ENCODE measurements at places on chromosomes 4 and X. TPM values are rescaled to one million over a fixed set of nuclear protein-coding genes. Genes with fewer than 3 reads are reported as not detected.

HCCS gene
- 25.5 TPM for total RNA-seq

GLOD5 gene
- not detected for total RNA-seq

TMPRSS11F gene
- not detected for total RNA-seq

DMP1 gene
- not detected for total RNA-seq

PHOX2B gene
- total RNA-seq, result not detected

PAGE1 gene
- total RNA-seq, result not detected

DNA sequence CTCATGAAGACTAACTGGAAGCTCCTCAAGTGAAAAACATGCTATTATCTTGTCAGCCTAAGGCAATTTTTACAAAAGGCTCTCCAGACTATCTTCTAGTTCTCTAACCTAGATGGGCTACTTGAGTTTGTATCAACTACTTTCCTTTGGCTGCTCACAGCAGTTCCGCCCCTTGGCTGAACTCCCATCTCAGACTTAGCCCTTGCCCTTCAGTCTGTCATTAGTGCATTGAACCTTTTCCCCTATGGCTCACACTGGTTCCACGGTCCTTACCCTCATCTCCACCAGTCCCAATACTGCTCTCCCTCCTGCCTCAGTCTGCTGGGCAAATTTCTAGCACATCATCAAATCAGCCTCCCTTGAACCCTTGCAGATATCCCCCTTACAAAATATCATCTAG, 362.3 kb downstream of the PPP1R2C start:
- no peaks in the 10 kb centered on the region for H3K36me3 ChIP-seq
- DNase-seq, result no peak
- H3K27me3 ChIP-seq, result no peaks in the 10 kb centered on the region
- H3K27ac ChIP-seq, result no peak overlapping the region

DNA sequence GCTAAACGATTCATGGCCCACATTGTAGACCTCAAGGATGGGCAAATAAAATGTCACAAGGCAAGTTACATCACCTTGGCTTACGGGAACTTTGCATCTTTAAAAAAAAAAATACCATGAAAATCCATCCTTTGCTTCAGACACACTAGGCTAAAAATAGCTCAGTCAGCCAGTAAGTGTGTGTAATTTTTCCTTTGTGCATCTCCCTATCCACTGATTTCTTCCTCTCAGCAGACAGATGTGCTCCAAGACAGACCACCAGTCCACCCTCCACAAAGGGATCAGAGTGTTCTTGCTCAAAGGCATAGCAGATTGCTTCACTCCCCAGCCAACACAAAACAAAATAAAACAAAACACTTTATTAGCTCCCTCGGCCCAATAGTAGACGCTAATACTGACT, 14.6 kb downstream of the LDB2 start:
- DNase-seq, result no peak
- H3K36me3 ChIP-seq, result no peaks in the 10 kb centered on the region
- peaks cover 10% of the 10 kb centered on the region for H3K4me1 ChIP-seq
- H3K4me3 ChIP-seq, result no peak overlapping the region

GRCh38 chr4:86967073-86967472, 32.3 kb downstream of the AFF1 start:
- no peaks in the 10 kb centered on the region for H3K4me1 ChIP-seq
- no peaks in the 10 kb centered on the region for H3K27me3 ChIP-seq
- H3K36me3 ChIP-seq, result no peaks in the 10 kb centered on the region
- DNase-seq, result no peak
- H3K4me3 ChIP-seq, result no peak overlapping the region

DNA sequence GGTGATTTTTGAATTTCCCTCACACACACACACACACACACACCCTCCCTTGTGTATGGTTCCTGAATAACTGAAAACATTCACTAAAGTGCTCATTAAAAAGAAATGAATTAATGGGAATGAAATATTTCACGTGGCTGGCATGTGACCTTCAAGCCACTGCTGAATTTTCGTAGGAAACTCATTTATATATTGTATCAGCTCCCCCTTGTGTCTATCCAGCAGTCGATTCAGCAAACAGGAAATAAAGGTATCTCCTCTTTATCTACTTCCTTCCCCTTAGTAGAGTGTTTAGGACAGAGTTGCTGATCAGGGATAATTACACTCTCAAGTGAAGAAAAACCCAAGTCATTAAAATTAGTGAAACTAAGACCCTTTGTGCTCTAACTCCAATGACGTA, 912.6 kb upstream of the LCORL start:
- H3K4me1 ChIP-seq, result peaks cover 13% of the 10 kb centered on the region
- H3K4me3 ChIP-seq, result no peak overlapping the region
- no peaks in the 10 kb centered on the region for H3K27me3 ChIP-seq
- H3K36me3 ChIP-seq, result no peaks in the 10 kb centered on the region
- DNase-seq, result no peak

DNA sequence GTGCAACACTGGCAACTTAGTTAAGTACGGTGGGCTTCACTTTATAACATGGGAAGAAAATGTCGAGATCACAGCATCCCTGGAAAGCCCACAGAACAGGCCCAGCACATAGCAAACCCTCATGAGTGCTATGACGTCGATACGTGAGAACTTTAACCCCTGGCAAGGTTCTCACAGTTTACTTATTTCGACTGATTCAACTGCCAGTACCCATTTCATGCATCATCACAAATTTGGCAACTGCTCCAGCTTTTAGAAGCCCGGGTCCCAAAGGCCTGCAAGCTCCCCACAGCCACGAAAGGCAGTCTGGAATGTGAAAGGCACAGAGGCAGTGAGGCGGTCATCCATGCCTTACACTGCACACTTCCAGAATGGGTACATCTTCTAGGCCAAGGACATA, 41.2 kb downstream of the RELL1 start:
- peaks cover 4% of the 10 kb centered on the region for H3K36me3 ChIP-seq
- peaks cover 9% of the 10 kb centered on the region for H3K4me1 ChIP-seq
- DNase-seq, result no peak
- H3K27ac ChIP-seq, result no peak overlapping the region
- no peak overlapping the region for H3K4me3 ChIP-seq

DNA sequence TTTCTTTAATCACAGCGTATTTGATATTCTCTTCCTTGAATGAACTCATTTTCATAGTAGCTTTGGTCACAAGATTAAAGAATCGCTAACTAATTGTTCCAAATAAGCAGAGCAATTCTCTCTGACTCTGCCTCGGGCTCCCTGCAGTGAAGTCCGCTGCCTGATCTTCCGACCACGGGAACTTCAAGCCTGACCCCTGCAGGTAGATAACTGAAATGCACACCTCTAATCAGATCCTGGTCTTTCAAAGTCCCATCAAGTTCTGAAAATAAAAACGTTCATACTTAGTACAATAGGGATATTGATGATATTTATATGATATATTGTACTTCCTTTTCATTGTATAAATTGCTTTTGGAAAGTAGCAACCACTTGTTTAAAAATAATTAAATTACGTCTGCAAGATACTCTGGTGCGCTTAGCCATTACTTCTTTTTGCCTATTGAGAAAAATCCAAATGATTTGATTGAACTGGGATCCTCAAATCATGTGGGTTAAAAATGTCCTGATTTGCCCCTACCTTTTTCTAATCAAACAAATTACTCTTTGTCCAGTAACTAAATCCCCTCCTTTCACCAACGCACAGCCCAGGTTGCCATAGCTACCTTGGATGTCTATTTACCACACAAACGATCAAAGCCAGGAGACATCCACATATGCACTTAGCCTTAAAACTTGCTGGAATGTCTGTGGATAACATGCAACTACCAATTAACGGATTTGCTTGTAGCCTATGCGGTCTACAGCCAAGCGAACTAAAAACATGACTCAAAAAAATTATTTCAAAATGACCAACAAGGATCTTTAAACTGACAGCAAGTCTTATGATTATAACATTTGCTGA, 4.2 kb downstream of the MID1 start:
- peak overlapping the region; percentile 48 for H3K4me3 ChIP-seq
- H3K4me1 ChIP-seq, result peaks cover 48% of the 10 kb centered on the region
- H3K27me3 ChIP-seq, result no peaks in the 10 kb centered on the region

DNA sequence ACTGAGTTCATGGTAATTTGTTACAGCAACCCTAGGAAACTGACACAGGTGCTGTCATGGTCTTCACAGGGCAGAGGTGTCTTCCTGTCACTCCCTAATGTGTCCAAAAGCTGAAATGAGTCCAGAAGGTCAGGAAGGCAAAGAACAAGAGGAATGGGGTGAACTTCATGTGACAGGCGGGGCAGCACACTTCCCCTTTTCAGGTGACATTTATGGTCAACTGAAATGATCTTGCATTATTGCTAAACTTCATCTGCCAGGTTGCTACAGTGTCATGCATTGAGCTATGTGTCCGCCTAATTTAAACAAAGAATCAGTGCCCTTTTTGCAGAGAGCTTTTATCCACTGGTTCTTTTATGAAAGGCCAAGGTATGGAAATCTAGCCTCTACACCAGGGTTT, 15.9 kb upstream of the CCDC149 start:
- H3K27ac ChIP-seq, result no peak overlapping the region
- H3K4me1 ChIP-seq, result peaks cover 22% of the 10 kb centered on the region
- H3K36me3 ChIP-seq, result peaks cover 3% of the 10 kb centered on the region
- H3K4me3 ChIP-seq, result no peak overlapping the region

- no peaks in the 10 kb centered on the region for H3K36me3 ChIP-seq
- no peaks in the 10 kb centered on the region for H3K27me3 ChIP-seq
- DNase-seq, result no peak
- no peaks in the 10 kb centered on the region for H3K4me1 ChIP-seq
Observed at GRCh38 chr4:116132946-116133345, 952.4 kb downstream of the TRAM1L1 start.

- H3K27me3 ChIP-seq, result no peaks in the 10 kb centered on the region
- H3K27ac ChIP-seq, result no peak overlapping the region
- peaks cover 11% of the 10 kb centered on the region for H3K36me3 ChIP-seq
- DNase-seq, result no peak
- H3K4me1 ChIP-seq, result no peaks in the 10 kb centered on the region
Observed at GRCh38 chr4:2177443-2178093, 64.4 kb downstream of the HAUS3 start.

DNA sequence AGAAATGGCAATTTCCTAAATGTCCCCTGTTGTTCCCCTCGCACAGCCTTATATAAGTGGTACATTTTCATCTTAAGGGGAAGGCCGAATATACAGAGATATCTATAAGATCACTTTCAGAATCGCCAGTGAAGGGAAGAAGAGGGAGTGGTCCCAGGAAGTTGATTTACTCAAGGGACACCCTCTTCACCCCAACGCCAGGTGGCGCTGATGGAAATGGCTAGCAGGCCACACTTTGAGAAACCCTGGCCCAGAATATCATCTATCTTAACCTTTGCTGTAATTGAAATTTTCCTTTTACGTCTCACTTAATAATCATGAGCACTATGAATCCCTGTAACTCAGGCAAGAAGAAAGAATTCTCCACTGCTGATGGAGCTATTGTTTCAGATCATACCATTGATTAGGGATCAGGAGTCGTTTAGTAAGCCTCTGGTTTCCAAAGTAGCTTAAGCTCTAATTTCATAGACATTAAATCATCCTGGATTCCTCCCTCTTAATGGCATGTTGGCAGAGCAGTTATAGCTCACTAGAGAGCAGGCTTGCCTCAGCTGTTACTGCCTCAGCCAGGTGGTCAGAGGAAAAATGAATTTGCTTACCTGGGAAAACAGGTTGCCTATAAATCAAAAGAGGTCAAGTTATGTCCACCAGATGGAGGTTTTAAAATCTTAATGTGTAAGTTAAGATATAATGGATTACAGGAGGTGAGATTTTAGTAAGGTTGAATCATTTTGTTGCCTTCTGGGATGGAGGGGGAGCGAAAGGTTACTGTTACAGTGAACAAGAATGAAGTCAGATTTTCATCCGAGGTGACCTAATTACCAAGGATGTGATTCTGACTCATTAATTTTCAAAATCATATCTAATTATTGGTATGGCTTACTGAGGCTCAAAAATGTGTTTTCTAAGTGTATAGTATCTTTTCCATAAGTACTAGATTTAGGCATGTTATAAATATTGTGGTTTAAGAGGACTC, 941.2 kb upstream of the TENM3 start:
- no peak overlapping the region for H3K27ac ChIP-seq
- no peak overlapping the region for H3K4me3 ChIP-seq
- no peaks in the 10 kb centered on the region for H3K4me1 ChIP-seq
- no peak for DNase-seq

DNA sequence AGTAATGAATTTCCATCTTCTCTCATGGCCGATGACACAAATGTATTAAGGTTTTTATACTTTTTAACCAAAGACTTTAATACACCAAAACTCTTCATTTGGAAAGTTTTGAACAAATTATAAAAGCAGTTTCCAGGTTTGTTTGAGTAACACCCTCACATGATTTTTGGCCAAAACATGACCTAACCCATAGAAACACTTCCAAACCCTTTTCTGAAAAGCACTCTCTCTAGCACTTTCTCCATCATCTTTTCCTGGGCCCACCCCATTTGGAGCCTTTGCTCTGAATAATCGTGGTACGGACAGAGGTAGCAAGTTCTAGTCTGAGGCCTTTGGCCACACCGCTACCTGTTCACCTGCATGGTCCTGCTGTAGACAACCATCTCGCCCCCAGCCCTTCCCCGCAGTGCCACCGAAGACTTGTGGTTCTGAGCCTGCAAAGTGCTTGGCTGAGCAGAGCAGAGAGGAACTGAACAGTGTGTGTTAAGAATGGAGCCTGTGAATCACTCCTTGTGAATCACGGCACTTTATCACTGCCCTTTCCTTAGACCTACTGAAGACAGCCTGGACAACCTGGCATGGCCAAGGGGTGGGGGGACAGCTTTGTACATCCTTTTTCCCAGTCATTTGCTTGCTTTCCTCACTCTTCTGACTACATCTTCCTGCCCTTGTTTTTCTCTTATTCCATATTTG, 181.8 kb downstream of the PTTG2 start:
- H3K4me1 ChIP-seq, result no peaks in the 10 kb centered on the region
- H3K27ac ChIP-seq, result no peak overlapping the region
- no peak overlapping the region for H3K4me3 ChIP-seq
- no peak for DNase-seq
- H3K36me3 ChIP-seq, result peaks cover 25% of the 10 kb centered on the region
- H3K27me3 ChIP-seq, result no peaks in the 10 kb centered on the region

DNA sequence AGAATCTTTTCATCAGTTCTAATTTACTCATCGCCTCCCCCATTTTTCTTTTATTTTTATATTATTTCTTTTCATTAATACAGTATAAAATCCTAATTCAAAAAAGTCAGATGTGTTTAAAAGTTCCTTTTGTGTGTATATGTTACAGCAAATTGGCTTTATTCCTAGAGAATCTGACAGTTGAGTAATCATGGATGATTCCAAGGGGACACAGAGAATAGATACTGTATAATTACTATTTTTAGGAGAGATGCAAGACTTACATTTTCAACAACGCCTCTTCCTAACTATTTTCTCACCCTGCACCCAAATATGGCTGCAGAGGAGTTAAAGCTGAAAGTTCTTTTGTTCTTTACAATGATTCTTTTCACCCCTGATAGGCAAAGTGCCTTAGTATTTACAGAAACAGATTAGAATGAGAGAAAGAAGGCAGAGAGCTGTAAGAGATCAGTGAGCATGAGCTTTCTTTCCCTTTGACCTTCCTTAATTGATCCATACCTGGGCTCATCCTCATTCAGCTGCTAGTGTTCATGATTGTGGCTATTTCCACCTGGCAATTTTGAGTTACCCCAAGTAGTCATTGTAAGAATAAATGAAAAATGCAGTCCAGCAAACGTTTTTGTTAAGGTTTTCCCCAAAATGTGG, 210.8 kb downstream of the SLC4A4 start:
- no peak for DNase-seq
- no peak overlapping the region for H3K4me3 ChIP-seq
- H3K27ac ChIP-seq, result no peak overlapping the region

All from chondrocyte (in vitro differentiated cells).